Left ventricle myocardium superior (tissue), 1 donor: ENCODE measurements at places on chromosomes 3 and 15.

DNA sequence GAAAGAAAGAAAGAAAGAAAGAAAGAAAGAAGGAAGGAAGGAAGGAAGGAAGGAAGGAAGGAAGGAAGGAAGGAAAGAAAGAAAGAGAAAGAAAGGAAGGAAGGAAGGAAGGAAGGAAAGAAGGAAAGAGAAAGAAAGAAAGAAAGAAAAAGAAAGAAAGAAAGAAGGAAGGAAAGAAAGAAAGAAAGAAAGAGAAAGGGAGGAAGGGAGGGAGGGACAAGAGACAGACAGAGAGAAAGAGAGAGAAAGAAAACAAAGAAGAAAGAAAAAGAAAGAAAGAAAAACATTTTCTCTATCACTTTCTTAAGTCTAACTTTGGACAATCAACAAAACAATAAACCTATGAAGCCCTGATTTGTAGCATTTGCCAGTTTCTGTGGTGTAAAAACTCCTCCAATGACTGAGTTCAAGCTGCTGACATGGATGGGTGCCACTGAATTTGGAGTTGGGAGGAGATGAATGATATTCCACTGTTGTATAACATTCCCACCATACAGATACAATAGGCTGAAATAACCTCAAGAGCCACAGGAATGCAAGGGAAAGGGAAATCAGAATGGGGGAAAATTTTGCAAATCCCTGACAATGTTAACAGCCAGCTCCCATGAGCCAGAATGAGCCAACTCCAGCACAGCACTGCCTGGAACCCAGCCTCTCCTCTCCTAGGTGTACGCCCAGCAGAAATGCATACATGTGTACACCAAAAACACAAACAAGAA, 15.0 kb upstream of the RTP3 start:
- DNase-seq = no peak

DNA sequence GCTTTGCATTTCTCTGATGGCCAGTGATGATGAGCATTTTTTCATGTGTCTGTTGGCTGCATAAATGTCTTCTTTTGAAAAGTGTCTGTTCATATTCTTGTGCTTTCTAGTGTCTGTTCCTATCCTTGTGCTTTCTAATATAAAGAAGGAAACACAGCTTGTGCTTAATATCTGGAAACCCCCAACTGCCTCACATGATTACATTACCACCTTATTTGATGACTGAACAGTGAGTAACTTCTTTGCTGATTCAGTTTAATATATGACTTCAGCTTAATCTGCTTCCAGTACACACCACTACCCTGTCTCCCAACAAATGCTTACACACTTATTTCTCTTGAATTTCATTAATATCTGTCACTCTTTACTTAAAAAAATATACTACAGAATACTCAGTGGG, 835.1 kb downstream of the EDEM1 start:
- no peak for DNase-seq

- no peak for DNase-seq
Measured at GRCh38 chr15:86193716-86194380, 114.2 kb downstream of the AGBL1 start.

DNA sequence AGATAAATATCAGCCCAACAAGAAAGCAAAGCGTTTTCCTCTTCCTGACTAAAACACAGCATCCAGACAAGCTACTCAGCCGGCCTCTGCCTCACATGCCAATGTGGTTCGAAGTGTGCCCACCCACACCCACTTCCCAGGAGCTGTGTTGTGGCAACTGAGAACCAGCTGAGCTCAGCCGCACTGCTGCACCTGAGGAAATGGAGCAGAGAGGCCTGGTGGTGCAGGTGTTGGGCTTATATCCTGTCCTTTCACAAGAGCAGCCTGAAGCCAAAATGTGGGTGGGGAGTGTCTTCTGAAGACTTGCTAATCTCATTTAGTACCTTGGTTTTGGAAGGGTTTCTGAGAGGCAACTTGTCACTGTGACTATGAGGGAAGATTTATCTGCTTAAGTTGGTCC, 23.0 kb upstream of the RETNLB start:
- no peak for DNase-seq

DNA sequence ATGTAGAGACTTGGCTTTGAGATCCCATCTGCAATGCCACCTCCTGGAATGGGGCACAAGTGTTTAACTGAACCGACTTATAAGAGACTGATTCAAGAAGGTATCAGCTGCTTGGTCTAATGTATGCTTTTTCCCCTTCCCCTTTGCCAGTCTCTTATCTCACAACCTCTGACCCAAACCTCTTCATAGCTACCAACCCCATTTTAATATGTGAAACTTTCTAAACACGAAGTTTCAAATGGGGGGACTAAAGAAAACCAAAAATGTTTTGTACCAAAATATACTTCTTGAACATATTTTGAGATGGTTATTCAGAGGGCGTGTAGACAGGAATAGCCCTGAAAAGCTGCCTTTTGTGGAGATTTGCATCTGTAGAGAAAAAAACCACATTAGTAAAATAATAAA, 73.1 kb downstream of the OXSM start:
- DNase-seq = no peak

DNA sequence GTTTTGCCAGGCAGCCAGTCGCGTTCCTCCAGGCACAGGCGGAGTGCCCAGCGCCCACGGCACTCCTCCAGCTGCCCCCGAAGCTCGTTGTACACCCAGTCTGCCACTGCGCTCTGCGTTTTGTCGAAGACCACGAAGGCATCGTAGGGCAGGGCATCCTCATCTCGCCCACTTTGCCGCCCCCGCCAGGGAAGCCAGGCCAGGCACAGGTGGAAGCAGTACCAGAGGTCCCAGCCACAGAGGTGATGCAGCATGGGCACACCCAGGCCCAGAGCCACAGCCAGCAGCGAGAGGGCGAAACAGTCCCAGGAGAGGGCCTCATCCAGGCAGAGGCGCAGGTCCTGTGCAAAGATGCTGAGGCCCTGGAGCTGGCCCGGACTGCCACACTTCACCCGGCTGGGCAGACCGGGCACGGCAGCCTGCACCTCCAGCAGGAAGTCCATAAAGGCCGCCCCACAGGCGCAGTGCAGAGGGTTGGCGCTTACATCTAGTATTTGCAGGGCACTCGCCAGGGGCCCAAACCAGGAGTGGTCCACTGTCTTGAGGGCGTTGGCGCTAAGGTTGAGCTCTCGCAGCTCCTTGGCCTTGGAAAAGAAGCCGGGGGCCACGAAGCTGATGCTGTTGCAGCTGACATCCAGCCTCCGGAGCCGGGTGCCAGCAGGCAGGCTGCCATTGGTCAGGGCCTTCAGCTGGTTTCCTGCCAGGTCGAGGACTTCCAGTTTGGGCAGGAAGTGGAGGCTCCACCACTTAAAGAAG, 3.7 kb downstream of the TLR9 start:
- peak; percentile 69 for DNase-seq

- DNase-seq = no peak
Measured at GRCh38 chr15:37888356-37888755, 46.1 kb upstream of the TMCO5A start.

DNA sequence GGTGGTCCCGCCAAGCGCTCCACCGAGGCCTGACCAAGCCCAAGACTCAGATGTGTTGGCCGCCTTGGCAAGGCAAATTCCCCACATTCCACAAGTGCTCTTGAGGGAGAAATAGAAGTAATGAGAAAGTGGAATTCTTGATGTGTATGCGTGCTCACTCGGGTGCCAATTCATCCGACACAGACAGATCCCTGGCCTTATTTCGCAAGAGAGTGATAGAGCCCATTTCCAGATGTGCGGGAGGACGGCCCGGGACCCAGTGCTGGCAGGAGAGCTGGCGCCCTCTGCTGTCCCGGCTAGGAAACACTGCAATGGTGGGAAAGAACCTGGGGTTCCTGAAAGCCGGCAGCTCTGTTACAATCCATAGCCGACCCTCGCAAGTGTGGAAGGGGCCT, 76.0 kb downstream of the HMG20A start:
- peak; percentile 93 for DNase-seq

DNA sequence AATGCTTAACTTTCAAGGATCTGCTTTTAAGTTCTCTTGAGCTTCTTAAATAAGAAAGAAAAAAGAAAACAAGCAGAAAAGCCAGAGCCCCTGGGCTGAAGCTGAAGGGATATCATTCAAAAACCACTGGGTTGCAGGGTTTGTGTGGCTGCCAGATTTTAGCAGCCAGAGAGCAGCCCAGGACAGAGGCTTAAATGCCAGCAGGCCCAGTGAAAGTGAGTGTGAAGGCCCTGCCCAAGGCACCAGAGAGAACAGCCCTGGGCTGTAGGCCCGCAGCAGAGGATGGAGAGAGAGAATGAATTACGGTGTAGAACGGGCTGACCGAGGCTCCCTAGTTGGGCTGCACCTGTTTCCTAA, 106.3 kb upstream of the BOC start:
- DNase-seq = no peak

DNA sequence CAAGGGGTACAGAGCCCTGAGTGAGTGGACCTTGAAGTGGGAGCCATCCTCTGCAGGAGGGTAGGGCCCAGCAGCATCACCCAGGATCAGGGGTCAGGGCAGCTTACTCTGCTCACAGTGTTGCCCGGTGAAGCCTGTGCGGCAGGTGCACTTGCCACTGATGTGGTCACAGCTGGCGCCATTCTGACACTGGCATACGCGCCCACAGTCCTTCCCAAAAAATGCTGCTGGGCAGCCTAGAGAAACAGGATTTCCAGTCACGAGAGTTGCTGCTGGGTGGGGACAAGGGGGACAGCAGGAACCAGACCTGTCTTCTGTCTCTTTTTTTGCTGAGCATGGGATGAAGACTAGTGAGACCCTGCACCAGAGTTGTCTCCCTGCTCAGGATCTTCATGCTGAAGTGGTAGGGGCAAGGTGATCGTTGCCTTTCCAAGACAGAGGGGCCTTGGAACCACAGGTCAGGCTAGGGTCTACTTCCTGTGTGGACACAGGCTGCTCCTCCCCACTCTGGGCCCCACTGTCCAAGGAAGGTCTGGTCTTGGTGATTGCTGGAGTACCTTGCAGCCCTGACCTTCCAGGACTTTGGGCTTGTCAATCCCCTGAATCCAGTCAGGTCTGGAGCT, 46.9 kb downstream of the RAB11A start:
- DNase-seq = no peak

- DNase-seq = no peak
Measured at GRCh38 chr3:129261894-129262293, 12.5 kb downstream of the COPG1 start.

DNA sequence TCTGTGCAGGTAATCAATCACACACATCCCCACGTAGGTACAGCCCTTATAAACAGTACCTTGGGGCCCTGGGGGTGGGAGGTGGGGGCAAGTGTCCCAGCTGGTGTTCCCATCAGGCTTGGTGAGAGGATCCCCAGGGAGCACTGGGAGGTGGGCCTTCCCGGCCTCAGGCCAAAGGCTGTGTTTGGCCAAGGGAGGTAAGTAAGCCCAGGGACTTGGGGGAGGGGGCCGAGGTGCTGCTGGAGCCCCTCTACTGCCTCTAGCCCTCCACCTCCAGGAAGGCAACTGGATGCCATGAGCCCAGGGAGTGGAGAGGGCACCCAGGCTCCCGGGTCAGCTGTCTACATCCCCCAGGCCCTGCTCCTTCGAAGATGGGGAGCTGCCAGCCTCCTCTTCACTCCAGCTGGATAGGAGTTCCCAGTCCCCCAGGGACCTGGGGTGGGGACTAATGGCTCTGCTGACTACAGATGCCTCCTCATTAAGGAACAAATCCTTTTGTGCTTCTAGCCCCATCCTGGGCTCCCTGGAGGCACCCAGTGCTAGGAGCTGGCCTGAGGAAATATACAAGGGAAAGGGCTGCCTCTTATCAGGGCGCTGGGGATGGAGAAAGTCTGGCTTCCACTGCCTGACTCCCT, 33.1 kb downstream of the RNU5B-1 start:
- DNase-seq = no peak

DNA sequence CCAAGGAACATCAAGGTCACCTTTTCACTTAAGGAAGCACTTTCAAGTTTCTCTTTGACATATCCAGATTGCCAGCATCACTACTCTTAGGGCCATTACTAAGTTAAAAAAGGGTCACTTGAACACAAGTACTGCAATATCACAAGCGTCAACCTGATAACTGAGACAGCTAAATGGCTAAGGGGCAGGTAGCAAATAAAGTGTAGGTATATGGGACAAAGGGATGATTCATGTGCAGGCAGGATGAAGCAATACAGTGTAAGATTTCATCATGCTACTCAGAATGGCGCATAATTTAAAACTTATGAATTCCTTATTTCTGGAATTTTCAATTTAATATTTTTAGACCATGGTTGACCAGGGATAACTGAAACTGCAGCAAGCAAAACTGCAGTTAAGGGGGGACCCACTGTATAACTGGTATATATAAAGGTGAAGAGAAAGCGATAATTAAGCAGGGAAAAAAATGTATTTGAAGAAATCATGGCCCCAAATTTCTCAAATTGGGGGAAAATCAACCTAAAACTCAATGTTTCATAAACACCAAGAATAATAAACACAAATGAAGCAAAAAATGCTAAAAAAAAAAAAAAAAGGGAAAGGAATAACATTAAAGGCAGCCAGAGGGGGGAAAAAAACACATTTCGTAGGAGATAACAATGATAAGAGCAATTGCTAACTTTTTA, 13.1 kb downstream of the CCR1 start:
- no peak for DNase-seq

- peak; percentile 82 for DNase-seq
Measured at GRCh38 chr15:93088981-93089726, at the start of gene RGMA. Gene RGMA, minus strand, starts transcription at chr15:93089211. Its CDS starts 279 bp downstream, at chr15:93088932.

GRCh38 chr15:84898761-84899160, 14.3 kb downstream of the SLC28A1 start:
- DNase-seq = no peak

- DNase-seq = no peak
Measured at GRCh38 chr3:125121246-125122010, 65.6 kb upstream of the HEG1 start.

- no peak for DNase-seq
Measured at GRCh38 chr3:3443482-3443881, 264.0 kb upstream of the CRBN start.

DNA sequence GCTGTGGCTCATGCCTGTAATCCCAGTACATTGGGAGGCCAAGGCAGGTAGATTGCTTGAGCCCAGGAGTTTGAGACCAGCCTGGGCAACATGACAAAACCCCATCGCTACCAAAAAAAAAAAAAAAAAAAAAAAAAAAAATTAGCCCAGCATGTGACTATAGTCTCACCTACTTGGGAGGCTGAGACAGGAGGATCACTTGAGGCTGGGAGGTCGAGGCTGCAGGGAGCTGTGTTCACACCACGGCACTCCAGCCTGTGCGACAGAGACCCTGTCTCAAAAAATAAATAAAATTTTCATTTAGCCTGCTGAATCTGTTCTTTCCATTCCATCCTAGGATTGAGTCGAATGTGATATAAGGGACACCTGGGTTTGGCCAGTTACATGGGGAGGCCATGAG, 14.6 kb upstream of the PRICKLE2 start:
- no peak for DNase-seq

GRCh38 chr3:182925330-182925943, 54.9 kb downstream of the DCUN1D1 start:
- peak; percentile 37 for DNase-seq
